Mammary epithelial cell (primary cell): ENCODE measurements at places on chromosomes 12 and 14. TPM values are rescaled to one million over a fixed set of nuclear protein-coding genes. Genes with fewer than 3 reads are reported as not detected.

Gene SERPINA3
- 2.1 and 5.2 TPM in 2 replicates for total RNA-seq

Gene ANO6
- 77.5 TPM for total RNA-seq

Gene GPR65
- not detected in 2 replicates for total RNA-seq

Gene C12orf54
- 1.5 TPM for total RNA-seq

Gene CCDC60
- total RNA-seq = not detected in 2 replicates

Gene LMNTD1
- 0.33 and 0.83 TPM in 2 replicates for total RNA-seq

Gene CCDC184
- 1.7 TPM for total RNA-seq

Gene LPAR5
- total RNA-seq = not detected

Gene OAS2
- 2.0 and 4.8 TPM in 2 replicates for total RNA-seq

GRCh38 chr14:99512110-99512449 lies 30.9 kb downstream of the CCNK start:
- no peak for DNase-seq

- no peak for DNase-seq
These were observed 98.8 kb downstream of the AKAP6 start for GRCh38 chr14:32427726-32428528.

DNA sequence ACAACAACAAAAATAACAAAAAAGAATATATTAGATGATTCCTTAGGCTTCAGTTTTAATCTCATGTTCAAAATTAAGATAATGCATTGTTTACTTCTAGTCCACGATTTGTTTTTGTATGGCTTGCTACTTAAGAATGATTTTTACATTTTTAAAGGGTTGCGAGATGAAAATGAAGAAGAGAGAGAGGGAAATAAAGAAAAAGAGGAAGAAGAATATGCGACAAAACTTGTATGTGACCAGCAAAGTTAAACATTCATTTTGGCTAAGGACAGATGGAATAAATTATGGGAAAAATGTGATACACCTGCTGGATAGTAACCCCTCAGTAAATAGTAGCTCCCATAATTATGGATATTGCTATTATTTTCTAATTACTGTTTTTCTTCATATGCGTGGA lies 1.2 kb upstream of the GIT2 start:
- no peak for DNase-seq

DNA sequence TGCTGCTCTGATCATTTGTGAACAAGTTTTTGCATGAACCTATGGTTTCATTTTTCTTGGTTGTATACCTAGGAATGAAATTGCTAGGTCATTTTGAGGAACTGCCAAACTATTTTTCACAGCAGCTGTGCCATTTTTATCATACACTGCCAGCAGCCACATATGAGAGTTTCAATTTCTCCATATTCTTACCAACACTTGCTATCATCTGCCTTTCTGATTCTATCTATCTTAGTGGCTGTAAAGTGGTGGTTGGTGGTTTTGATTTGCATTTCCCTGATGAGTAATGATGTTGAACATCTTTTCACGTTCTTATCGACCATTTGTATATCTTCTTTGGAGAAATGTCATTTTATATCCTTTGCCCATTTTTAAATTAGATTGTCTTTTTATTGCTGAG lies 146.1 kb downstream of the C12orf75 start:
- no peak for DNase-seq

DNA sequence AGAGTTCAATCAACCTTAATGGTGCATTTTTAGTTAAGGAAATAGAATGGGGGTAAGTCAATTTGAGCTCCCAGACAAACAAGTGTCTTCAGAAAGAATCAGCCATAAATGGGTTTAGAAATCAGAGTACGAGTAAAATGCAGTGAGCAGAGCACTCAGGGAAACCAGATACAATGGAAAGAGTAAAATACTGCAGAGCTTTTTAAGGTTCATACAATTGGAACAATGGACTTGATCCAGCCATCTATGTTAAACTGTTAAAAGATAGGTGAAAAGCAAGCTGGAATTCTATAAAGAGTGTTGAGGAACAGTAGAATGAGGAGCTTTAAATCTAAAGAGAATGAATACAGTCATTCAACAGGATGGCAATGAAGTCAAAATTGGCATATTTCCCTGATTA lies 23.8 kb upstream of the PCNX4 start:
- DNase-seq = no peak

DNA sequence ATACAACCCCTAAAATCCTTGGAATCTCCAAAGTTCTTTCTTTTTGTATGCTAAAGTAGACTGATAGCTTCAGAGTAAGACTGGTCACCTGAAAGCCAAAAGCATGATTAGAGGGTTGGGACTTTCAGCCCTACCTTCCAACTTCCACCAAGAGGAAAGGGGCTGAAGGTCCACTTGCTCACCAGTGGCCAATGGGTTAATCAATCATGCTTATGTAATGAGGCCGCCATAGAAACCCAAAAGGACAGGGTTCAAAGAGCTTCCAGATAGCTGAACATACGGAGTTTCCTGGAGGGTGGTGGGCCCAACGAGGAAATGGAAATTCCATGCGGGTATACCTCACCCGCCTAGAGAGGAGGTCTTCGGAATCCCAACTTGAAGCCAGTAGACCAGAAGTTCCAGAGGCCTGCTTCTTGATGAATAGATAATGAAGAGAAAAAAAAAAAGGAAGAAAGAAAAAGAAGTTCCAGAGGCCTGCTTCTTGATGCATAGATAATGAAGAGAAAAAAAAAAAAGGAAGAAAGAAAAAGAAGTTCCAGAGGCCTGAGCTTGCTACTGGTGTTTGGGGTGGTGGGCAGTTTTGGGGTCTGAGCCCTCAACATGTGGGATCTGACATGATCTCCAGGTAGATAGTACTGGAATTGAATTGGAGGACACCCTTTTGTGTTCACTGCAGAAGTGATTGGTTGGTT lies 11.2 kb upstream of the BTG1 start:
- DNase-seq = no peak

- no peak for DNase-seq
These were observed 692.6 kb downstream of the VRK1 start for GRCh38 chr14:97489750-97490149.

- DNase-seq = no peak
These were observed 485 bp downstream of the PELI2 start for GRCh38 chr14:56118611-56119181.

DNA sequence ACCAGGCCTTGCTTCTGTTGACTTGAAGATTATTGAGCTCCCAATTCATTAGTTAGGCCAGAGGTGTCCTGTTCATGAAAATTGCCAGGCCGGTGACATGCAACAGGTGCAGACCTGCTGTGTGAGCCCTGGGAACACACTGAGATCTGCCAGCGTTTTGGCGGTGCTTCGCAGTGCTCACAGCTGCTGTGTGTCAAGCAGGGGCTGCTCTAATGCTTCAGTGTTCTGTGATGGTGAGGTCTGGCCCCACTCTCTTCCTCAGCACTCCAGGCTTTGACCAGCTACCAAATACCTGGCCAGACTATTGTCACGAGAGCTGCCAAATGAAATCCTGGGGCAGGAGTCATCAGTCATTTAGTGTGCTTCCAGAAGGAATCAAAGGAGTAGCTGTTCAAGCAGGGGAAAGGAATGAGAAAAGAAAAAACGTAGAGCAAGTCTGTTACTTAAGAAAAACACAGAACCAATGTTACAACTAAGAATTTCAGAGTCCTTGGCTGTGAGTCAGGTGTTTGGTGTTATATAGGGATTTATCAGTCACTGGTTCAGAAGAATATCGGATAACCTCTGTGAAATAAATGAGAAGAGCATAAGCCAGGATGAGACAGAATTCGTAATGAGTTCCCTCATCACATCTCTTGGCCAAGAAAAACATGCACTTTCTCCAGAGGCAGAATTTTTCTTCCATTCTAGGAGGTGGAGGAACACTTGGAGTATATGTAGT lies 150.8 kb downstream of the FBXL14 start:
- DNase-seq = peak; percentile 78

- no peak for DNase-seq
These were observed 134.2 kb upstream of the HIF1A start for GRCh38 chr14:61561104-61561503.

DNA sequence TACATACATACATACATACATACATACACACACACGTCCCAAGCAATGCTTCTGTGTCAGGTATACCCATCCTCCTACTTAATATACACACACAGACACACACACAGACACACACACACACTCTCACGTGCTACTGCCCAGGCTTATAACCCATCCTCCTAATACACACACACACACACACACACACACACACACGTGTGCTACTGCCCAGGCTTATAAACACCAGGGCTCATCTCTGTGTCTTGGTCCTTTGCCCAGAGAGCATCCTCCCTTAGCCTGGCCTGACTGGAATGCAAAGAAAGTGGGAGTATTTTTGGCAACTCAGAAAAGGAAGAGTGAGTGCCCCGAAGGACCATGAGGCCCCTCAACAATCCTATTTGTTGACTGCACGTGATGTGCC lies 129.0 kb downstream of the RBM19 start:
- DNase-seq = no peak

- no peak for DNase-seq
These were observed 11.9 kb upstream of the SH2B3 start for GRCh38 chr12:111393700-111394300.

DNA sequence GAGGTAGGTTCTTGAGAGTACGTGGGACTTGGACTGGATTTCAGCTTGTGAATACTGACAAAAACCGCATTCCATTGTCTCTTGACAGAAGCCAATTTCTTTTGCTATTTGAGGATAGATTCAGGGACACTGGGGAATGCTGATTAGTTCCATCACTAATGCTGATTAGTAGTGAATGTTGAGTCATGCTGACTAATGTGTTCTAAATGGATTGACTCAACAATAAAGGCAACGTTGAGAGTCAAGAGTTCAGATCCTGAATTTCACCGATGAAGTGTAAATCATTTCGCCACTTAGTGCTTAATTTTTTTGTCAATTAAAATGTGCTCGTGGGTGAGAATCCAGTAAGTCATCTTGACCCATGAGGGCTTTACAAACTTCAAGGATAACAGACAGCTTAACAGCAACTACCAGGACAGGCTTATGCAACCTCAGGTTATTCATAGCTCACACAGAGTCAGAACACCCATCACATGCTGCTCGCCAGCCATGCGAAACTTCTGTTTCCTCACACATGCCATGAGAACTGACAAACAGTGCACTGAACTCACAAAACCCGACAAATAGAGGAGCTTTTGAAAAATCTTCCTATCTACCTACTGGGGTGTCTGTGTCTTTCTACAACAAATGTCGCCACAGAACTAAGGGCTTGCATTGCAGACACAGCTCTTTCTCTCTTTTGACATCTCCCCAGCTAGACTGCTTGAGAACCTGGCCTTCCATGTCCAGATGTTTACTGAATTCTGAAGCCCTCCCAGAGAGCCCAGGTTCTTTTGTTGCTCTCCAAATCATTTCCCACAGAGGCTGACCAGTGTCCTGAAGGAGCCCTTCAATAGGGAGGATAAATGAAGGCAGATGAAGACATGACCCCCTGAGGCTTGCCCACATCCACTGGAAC lies 316.4 kb downstream of the ZFP36L1 start:
- peak; percentile 93 for DNase-seq

DNA sequence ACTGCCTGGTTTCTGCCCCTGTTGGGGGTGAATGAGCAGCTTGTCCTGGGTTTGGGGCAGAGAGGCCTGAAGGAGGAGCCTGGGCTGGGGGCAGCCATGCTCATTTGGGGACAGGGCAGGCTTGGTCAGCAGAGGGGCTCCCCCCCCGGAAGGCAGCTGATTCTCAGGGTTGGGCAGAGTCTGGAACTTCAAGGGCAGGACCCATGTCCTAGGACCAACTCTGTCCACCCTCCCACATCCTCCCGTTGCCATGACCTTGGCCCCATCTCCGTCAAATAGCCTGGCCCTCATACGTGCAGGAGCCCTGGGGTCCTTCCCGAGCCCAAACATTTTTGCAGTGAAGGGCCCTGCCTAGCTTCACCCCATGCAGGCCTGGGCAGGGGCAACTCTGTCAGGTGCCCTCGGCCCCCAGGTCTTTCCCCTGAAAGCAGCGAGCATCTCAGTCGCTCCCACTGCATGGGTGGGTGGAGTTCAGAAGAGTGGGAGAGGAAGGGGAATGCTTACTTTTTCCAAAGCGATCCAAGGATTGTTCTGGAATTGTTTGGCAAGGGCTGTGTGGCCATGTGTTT lies 32.6 kb downstream of the TNFAIP2 start:
- DNase-seq = no peak

DNA sequence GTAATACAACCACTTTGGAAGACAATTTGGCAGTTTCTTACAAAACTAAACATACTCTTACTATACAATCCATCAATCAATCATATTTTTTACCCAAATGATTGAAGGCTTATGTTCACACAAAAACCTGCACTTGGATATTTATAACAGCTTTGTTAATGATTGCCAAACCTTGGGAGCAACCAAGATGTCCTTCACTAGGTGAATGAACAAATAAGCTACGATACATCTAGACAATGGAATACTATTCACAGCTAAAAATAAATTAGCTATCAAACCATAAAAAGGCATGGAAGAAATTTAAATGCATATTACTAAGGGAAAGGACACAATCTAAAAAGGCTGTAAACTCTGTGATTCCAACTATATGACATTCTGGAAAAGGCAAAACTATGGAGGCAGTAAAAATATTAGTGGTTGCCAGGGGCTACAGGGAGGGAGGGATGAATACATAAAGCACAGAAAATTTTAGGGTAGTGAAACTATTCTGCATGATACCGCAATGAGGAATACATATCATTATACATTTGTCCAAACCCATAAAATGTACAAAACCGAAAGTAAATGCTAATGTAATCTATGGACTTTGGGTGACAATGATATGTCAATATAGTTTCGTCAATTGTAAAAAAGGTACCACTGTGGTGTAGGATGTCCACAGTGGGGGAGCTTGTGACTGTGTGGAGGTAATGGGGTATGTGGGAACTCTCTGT lies 70.5 kb downstream of the GPR65 start:
- no peak for DNase-seq

DNA sequence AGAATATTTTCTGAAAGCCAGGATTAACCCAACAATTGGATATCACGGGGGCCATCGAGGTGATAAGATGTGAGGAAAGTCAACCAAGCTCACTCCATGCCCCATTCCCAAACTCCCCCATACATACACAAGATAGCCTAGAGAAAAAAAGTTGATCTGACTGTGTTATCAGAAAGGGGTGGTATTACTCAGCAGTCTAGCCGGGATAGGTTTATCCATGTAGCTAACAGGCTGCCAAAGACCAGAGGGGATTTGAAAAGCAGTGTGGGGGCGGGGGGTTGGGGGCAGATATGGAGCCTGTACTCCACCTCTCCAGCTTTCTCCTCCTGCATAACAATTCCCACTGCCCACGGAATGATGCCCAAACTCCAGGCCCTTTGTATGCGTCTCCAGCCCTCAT lies 13.2 kb upstream of the MAP1LC3B2 start:
- no peak for DNase-seq

DNA sequence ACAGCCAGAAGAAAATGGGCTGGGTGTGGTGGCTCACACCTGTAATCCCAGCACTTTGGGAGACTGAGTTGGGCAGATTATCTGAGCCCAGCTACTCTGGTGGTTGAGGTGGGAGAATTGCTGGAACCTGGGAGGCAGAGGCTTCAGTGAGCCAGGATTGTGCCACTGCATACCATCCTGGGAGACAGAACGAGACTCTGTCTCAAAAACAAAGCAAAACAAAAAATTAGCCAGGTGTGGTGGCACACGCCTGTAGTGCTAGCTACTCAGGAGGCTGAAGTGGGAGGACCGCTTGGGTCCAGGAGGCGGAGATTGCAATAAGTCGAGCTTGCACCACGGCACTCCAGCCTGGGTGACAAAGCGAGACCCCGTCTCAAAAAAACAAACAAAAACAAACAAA lies 3.8 kb upstream of the EMP1 start:
- no peak for DNase-seq
